Body of pancreas (tissue), 4 donors: ENCODE measurements at places on chromosomes 2 and 18.

DNA sequence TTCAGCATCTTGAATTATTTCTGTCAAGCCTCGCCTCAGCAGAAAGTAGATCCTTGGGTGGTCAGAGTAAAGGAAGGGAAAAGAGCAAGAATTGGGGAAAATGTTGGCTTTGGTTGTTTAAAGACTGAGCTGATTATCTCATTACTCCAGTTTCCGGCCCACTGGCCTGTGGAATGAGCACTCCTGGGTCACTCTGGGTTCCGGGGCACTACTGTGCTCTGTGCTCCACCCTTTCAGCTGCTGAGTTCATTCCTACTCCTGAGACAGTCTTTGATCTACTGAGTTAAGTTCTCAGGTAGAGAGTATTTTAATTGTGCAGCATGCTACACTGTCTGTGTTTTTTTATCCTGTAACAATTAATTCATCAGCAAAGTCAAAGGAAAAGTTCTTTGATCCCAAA lies 427.7 kb downstream of the CDH2 start:
- no peaks in the 10 kb centered on the region for H3K36me3 ChIP-seq
- DNase-seq = no peak
- H3K27me3 ChIP-seq = no peaks in the 10 kb centered on the region
- H3K27ac ChIP-seq = no peak overlapping the region
- H3K4me1 ChIP-seq = no peaks in the 10 kb centered on the region

- no peak for DNase-seq
- H3K27me3 ChIP-seq = no peaks in the 10 kb centered on the region
- H3K27ac ChIP-seq = no peak overlapping the region
- H3K36me3 ChIP-seq = no peaks in the 10 kb centered on the region
These were observed 16.1 kb downstream of the HJURP start for GRCh38 chr2:233838251-233838650.

DNA sequence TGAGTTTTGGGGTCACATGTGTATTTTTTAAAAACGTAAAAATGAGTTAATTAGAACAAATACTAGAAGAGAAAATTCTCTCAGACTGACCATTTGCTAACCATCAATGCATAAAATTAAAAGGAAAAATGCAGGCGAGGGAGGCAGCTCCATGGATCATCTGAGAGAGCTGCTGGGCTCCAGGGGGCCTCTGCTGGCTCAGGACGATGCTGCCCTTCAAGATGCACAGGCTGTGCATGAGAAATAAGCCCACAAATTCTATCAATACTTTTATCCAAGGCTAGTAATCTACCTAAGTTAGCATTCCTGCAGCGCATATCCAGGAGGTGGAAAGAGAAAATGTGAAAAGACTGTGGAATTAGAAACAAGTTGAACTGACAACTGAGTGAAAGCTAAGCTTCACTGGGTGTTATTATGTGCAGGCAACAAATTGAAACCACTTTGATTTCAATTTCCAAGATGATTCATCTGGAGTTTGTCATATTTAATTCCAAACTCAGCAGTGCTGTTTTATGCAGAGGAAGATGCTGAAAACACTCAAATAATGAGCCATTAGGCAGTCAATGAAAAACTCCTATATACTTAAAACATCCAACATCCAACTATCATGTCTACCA lies 261.1 kb downstream of the NBAS start:
- H3K4me3 ChIP-seq = no peak overlapping the region
- no peaks in the 10 kb centered on the region for H3K4me1 ChIP-seq
- DNase-seq = no peak
- H3K27ac ChIP-seq = no peak overlapping the region
- no peaks in the 10 kb centered on the region for H3K27me3 ChIP-seq

- no peaks in the 10 kb centered on the region for H3K36me3 ChIP-seq
- peaks cover 13% of the 10 kb centered on the region for H3K4me1 ChIP-seq
- DNase-seq = peak; percentile 43
These were observed 79.4 kb upstream of the ZNF532 start for GRCh38 chr18:58785171-58785805.

DNA sequence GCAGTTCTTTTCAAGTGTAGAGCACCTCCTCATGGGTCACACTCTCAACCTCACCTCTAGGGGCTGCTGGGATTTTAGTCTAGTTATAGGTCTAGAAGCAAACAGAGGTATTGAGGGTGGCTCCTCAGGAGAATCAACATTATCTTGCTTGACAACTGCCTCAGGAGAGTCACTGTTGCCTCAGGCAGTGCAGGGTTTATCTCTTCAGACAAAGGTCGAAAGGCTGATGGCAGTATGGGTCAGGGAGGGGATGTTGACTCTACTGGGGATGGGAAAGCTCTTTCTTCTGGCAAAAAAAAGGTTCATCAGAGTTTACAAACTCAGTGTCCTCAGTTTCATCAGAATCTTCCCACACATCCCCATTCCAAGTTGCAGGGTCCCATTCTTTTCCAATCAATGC lies 24.0 kb downstream of the DTNA start:
- H3K4me3 ChIP-seq = no peak overlapping the region
- no peaks in the 10 kb centered on the region for H3K4me1 ChIP-seq
- H3K27me3 ChIP-seq = no peaks in the 10 kb centered on the region
- H3K27ac ChIP-seq = no peak overlapping the region

GRCh38 chr2:170973492-170974303 lies 44.6 kb downstream of the GORASP2 start:
- H3K27ac ChIP-seq = peak overlapping the region; percentile 82
- H3K36me3 ChIP-seq = no peaks in the 10 kb centered on the region
- peak; percentile 93 for DNase-seq
- peak overlapping the region; percentile 56 for H3K4me3 ChIP-seq

DNA sequence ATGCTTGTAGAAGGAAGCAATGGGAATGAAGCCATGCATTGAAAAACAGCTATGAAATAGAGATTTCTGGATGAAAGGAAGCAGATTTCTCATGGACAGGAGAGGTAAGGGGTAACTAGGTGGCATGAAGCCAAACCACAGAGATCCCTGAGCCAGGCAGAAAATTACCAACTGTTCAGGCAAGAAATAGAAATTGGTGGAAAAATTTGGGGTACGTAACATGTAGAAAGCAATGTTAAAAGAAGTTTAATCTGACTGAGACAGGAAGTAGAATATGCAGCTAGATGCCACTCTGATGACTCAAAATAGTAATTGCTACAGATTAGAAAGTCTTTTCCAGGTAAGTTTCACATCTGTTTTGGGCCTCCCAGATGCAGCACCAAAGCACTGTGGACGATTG lies 928.5 kb upstream of the CELF4 start:
- H3K27ac ChIP-seq = no peak overlapping the region
- no peak for DNase-seq
- H3K36me3 ChIP-seq = no peaks in the 10 kb centered on the region
- H3K4me1 ChIP-seq = no peaks in the 10 kb centered on the region
- H3K4me3 ChIP-seq = no peak overlapping the region

DNA sequence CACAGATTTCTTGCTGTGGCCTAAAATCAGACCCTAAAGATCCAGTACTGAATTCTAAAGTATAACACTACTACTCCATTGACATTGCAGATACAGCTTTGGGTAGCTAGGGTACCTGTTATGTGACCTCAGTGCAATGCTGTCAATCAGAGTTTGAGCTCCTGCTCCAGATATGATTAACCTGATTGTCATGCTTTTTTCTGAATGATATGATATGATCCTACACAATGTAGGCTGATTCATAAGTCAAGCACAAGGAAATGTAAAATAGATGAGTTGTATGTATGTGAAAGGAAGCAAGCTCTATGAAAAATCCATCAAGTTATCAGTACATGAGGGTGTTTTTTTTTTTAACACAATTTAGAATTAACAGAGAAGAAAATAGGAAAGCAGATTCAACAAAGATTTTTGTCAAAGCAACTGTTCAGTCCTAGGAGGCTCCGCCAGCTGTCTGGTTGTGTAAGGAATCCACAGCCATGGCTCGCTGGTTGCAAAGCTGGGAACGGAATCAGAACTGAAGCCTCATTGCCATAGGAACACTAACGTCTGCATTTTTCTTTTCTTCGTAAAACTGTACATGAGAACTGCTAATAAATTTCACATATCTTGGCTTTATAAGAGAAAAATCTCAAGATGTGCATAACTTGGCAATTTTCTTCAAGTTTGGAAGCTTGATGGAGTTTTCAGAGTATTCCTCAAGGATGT lies 52.9 kb downstream of the NR4A2 start:
- H3K27ac ChIP-seq = no peak overlapping the region
- H3K4me1 ChIP-seq = no peaks in the 10 kb centered on the region
- DNase-seq = no peak
- H3K4me3 ChIP-seq = no peak overlapping the region
- no peaks in the 10 kb centered on the region for H3K36me3 ChIP-seq
- no peaks in the 10 kb centered on the region for H3K27me3 ChIP-seq

GRCh38 chr18:58962336-58962735 lies 97.7 kb downstream of the ZNF532 start:
- no peak overlapping the region for H3K4me3 ChIP-seq
- peaks cover 5% of the 10 kb centered on the region for H3K4me1 ChIP-seq
- H3K27ac ChIP-seq = no peak overlapping the region
- no peak for DNase-seq

DNA sequence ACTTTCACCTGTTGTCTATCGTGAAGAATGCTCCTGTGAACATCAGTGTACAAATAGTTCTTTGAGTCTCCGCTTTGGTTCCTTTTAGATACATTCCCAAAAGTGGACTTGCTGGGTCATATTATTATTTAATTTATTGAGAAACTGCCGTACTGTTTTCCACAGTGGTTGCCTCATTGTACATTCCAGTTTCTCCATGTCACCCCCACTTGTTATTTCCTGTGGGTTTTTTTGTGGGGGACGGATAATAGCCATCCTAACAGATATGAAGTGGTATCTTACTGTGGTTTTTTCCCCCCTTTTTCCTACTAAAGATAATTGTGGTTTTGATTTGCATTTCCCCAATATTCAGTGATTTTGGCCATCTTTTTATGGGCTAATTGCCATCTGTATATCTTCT lies 53.8 kb downstream of the SMCHD1 start:
- no peak overlapping the region for H3K4me3 ChIP-seq
- H3K4me1 ChIP-seq = no peaks in the 10 kb centered on the region
- no peak overlapping the region for H3K27ac ChIP-seq
- no peak for DNase-seq
- H3K36me3 ChIP-seq = no peaks in the 10 kb centered on the region

GRCh38 chr18:26803643-26804042 lies 61.9 kb downstream of the AQP4 start:
- no peaks in the 10 kb centered on the region for H3K36me3 ChIP-seq
- no peaks in the 10 kb centered on the region for H3K27me3 ChIP-seq
- H3K4me1 ChIP-seq = no peaks in the 10 kb centered on the region
- DNase-seq = no peak
- no peak overlapping the region for H3K27ac ChIP-seq

GRCh38 chr2:134155134-134155533 lies 98.7 kb upstream of the MGAT5 start:
- peaks cover 2% of the 10 kb centered on the region for H3K4me1 ChIP-seq
- DNase-seq = no peak
- H3K27me3 ChIP-seq = no peaks in the 10 kb centered on the region
- H3K36me3 ChIP-seq = no peaks in the 10 kb centered on the region
- H3K27ac ChIP-seq = no peak overlapping the region
- no peak overlapping the region for H3K4me3 ChIP-seq

DNA sequence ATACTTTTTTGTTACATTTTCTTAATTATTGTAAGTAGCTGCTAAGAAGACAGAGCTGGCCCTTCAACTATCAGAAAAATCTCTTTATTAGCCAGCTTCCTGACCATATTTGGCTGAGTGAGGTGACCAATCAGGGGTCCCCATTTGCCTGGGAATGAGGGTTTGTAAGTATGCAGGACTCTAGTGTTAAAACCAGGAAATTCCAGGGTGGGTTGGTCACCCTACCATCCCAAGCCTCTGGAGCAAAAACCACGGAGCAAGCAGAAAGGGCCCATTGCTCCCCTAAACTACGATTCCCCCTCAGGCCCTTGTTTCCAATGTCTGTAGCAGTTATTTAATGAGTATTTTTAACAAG lies 165.6 kb upstream of the NCKAP5 start:
- H3K27me3 ChIP-seq = no peaks in the 10 kb centered on the region
- no peak for DNase-seq

GRCh38 chr2:219789476-219789875 lies 162.0 kb downstream of the SLC4A3 start:
- no peaks in the 10 kb centered on the region for H3K4me1 ChIP-seq
- no peak for DNase-seq
- H3K27ac ChIP-seq = no peak overlapping the region
- no peak overlapping the region for H3K4me3 ChIP-seq
- H3K36me3 ChIP-seq = no peaks in the 10 kb centered on the region
- no peaks in the 10 kb centered on the region for H3K27me3 ChIP-seq

- H3K27me3 ChIP-seq = no peaks in the 10 kb centered on the region
- H3K36me3 ChIP-seq = no peaks in the 10 kb centered on the region
- H3K4me1 ChIP-seq = peaks cover 66% of the 10 kb centered on the region
- peak overlapping the region; percentile 96 for H3K27ac ChIP-seq
- no peak overlapping the region for H3K4me3 ChIP-seq
These were observed 3.5 kb upstream of the KLF11 start for GRCh38 chr2:10039658-10040410.

DNA sequence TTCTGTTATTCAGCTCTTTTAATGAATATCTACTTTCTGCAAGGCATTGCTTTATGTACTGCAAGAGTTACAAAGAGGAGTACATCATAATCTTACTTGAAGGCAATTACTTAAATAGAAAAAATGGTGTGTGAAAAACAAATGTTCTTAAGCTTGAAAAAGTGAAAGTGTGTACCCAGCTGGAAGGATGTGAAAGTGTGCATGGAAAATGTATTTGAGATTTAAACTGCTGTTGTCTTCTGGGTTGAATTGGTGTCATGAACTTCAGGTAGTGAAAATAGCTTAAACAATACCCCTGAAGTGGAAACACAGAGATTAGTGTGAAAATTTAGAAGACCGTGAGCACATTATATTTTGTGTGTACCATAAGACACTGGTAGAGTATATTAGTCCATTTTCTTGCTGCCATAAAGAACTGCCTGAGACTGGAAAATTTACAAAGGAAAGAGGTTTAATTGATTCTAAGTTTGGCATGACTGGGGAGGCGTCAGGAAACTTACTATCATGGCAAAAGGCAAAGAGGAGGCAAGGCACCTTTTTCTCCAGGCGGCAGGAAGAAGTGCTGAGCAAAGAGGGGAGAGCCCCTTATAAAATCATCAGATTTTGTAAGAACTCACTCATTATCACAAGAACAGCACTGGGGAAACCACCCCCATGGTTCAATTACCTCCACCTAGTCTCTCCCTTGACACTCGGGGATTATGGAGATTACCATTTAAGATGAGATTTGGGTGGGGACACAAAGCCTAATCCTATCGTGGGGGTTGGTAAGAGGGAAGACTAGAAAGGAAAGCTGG lies 38.8 kb downstream of the SCN2A start:
- H3K27ac ChIP-seq = no peak overlapping the region
- no peaks in the 10 kb centered on the region for H3K36me3 ChIP-seq
- DNase-seq = no peak
- no peak overlapping the region for H3K4me3 ChIP-seq

GRCh38 chr18:59159986-59160385 lies 20.3 kb downstream of the SEC11C start:
- no peak overlapping the region for H3K27ac ChIP-seq
- H3K4me1 ChIP-seq = no peaks in the 10 kb centered on the region
- peaks cover 6% of the 10 kb centered on the region for H3K36me3 ChIP-seq
- no peak overlapping the region for H3K4me3 ChIP-seq

GRCh38 chr2:46979571-46979979 lies 64.0 kb upstream of the MCFD2 start:
- no peak overlapping the region for H3K4me3 ChIP-seq
- H3K27me3 ChIP-seq = no peaks in the 10 kb centered on the region
- H3K27ac ChIP-seq = no peak overlapping the region
- H3K4me1 ChIP-seq = peaks cover 48% of the 10 kb centered on the region
- peak; percentile 52 for DNase-seq

GRCh38 chr2:28981620-28982376 lies 700 bp downstream of the TOGARAM2 start:
- peak overlapping the region; percentile 12 for H3K27ac ChIP-seq
- no peaks in the 10 kb centered on the region for H3K27me3 ChIP-seq
